Left forelimb (tissue), 1 donor: ENCODE measurements at places on chromosomes 3 and 15.

GRCh38 chr3:46460051-46460450 is 4.7 kb downstream of the LTF start:
- no peak for DNase-seq

GRCh38 chr3:112384769-112385168 is 51.8 kb downstream of the CD200 start:
- DNase-seq = no peak

DNA sequence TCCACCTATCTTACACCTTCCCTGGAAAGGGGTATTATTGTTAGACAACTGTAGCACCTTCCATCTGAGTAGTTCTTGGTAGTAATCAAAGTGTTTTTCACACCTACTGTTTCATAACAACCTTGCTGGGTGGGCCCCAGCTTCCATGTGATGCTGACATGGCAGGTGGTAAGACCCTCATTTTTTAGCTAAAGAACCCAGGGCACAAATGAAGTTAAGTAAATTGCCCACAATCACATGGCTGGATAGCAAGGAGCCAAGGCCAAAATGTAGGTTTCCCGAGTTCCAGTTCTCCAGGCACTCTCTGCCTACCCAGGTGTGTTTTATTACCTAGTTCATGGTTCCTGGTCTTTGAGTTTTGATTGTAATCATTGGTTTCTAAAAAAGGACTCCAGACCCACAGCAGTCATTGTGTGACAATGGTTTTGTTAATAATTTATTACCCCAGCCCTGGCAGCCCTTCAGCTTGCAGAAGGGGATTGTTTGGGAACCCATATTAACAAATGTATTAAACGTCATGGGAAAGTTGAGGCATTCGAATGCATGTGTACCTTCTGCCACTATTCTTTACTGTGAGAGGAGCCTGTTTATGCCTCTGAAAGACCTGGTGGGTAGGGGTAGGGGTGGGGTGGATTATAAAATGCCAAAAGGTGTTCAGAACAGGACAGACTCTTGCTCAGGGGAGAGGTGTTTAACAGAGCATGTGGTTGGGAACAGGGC is 222.2 kb upstream of the BHLHE40 start:
- DNase-seq = no peak

GRCh38 chr15:71455107-71455506 is 339.8 kb downstream of the THSD4 start:
- DNase-seq = no peak

DNA sequence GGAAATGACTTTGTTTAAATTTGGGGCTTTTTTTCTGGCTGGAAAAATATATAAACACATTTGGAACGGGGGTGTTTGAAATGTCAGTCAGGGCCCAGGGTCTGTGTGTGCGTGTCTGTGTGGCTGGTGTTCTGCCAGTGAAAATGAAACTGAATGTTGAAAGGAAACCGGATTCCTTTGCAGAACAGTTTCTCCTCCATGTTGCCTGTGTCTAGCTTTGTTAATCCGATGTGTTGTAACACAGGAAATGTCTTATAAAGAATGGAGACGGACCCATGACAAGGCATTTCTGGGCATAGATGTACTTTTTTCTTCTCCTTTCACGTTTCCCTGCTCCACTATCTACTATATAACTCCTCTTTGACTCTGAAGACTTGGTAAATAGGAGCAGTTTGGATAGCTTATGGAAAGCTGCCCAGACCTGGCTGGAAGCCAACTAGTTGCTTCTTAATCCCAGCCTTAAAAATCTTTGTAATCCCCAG is 2.8 kb downstream of the SQOR start:
- no peak for DNase-seq

GRCh38 chr15:74616366-74616939 is 817 bp downstream of the CLK3 start:
- peak; percentile 76 for DNase-seq

GRCh38 chr3:47324278-47324865 is 41.6 kb downstream of the KLHL18 start:
- no peak for DNase-seq

GRCh38 chr3:64687781-64688604 is at the start of gene ADAMTS9:
ADAMTS9 (minus strand) TSS chr3:64688000; CDS start chr3:64687657, 343 bp downstream.
- peak; percentile 97 for DNase-seq

- DNase-seq = no peak
These were observed 67.4 kb downstream of the DTWD1 start for GRCh38 chr15:49688135-49688790.

GRCh38 chr3:194907811-194908210 is 222.1 kb downstream of the FAM43A start:
- DNase-seq = no peak

DNA sequence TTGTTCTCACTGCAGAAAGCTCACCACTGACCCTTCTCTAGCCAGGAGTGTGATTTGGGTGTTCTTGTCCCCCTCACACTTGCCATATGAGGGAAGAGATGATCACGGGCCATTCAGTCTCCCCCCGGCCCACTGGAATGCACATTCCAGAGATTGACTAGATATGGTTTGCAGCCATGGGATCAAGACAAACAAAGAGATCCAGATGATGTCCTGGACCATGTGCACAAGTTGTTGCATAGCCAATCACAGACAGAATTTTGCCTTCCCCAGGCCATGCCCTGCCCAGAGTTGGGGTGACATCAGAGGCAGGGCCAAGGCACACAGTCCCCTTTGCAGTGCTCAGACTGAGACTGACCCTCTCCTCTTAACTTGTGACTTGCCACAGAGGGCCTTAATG is 14.8 kb downstream of the MUC13 start:
- no peak for DNase-seq

GRCh38 chr3:32596909-32597369 is 26.3 kb upstream of the DYNC1LI1 start:
- DNase-seq = no peak

DNA sequence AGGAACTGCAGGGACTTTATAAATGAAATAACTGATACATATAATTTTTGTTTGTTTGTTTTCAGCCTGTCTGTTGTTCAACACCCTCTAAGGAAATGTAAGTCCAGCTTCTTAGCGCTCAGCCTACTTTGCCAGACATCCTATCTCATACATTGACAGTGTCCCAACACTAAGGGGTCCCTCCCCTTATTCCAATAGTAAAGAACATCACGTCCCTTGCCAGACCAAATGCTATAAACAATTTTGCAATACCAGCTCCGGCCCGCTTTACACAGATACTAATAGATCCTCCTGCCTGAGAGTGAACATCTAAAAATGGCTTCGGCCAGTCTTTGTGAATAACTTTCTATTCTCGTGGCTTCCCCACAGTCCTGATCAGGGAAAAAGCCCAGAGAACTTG is 4.5 kb upstream of the TAFA4 start:
- DNase-seq = no peak

DNA sequence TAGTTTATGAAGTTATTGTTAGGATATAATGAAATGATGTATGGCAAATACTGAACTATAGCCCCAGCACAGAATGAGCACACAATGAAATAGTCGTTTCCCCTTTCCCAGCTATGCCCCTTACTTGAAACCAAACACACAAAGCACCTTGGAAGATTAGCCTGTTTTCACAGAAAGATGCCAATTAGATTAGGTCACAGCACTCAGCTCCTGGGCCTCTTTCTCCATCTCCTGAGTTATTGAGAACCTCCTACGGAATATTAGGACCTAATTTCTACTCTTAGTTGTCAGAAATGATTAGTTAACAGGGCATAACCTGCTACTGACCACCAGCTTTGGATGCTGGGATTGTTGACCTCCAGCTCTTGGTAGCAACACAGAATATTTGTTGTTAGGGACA is 269.4 kb upstream of the ROPN1 start:
- no peak for DNase-seq

GRCh38 chr3:149971403-149972075 is 844 bp upstream of the PFN2 start:
- DNase-seq = peak; percentile 89

- no peak for DNase-seq
These were observed 72.3 kb downstream of the XXYLT1 start for GRCh38 chr3:195198426-195199346.

GRCh38 chr15:64046421-64047153 is at the start of gene DAPK2:
DAPK2 (minus strand) TSS chr15:64046485; CDS start chr15:64040261, 6,224 bp downstream.
- peak; percentile 78 for DNase-seq

DNA sequence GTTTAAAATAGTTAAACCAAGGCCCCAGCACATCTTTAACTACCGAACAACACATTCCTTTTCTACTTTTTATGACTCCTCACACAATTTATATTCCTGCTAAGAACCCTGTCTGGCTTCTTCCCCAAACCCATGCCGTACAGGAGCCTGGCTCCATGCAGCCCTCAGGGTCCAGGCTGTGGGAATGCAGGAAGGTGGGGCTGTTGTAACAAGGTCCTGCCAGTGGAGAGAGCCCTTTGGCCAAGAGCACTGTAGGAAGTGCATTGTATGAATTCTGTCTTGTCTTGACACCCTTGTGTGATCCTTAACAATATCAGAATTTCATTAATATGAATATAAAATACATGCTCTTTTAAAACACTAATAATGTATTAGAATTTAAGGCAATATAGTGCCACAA is 563.8 kb downstream of the TBL1XR1 start:
- no peak for DNase-seq

GRCh38 chr3:45932112-45932511 is 11.2 kb upstream of the CXCR6 start:
- DNase-seq = no peak

DNA sequence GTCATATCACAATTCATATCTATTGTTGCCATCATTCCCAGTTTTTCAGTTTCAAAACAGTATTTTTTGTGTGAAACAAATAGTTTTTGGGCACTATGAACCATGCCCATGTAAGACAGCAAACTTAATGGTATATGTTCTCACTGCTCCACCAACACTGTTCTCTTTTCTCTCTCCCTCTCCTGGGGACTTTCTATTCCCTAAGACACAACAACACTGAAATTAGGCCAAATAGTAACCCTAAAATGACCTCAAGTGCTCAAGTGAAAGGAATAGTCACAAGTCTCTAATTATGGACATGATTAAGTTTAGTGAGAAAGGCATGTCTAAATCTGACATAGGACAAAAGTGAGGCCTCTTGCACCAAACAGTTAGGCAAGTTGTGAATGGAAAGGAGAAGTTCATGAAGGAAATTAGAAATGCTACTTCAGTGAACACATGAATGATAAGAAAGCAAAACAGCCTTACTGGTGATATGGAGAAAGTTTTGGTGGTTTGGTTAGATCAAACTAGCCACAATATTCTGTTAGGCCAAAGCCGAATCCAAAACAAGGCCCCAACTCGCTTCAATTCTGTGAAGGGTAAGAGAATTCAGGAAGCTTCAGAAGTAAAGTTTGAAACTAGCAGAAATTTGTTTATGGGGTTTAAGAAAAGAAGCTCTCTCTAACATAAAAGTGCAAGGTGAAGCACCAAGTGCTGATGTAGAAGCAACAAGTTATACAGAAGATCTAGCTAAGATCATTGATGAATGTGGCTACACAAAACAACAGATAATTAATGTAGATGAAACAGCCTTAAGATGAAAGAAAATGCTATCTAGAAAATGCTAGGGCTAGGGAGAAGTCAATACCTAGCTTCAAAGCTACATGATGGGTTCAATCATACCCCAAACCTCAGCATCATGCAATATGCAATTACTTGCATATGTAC is 104.2 kb downstream of the CBLB start:
- no peak for DNase-seq

GRCh38 chr15:38708672-38709180 is 144.1 kb upstream of the RASGRP1 start:
- DNase-seq = no peak

GRCh38 chr15:92624401-92624991 is 31.1 kb downstream of the FAM174B start:
- DNase-seq = peak; percentile 92

DNA sequence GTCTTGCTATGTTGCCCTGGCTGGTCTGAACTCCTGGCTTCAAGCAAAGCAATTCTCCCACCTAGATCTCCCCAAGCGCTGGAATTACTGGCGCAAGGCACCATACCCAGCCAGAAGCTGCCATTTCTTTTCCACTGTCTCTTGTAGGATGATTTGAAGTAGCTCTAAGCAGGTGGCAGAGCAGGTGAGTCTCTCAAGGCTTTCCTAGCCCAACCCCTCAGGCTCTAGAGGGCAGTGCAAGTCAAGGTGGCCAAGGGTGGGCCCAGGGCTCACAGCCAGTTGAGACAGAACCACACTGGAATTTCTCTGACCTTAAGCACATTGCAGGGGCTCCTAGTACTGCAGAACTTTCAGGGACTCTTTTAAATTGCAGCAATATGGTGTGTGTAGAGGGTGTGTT is 15.6 kb upstream of the DAG1 start:
- DNase-seq = no peak

DNA sequence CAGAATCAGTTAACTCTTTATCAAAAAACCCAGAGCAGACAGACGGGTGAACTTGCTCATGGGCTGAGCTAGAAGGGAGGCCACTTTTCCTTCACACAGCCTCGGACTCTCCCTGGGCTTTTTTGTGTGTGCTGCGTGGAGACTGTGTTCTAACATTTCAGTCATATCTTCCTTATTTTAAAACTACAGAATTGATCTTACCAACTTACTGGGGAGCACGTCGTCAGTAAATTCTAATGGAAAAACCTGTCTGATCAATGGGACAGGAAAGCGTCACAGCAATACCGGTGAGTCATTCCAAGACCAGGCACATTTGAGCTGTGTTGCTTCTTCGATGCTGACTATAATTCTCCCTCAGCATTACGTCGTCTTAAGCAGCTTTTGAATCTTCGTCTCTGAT is 145.1 kb downstream of the LPP start:
- DNase-seq = no peak

GRCh38 chr15:62400778-62401177 is 235.7 kb upstream of the C2CD4B start:
- DNase-seq = no peak

DNA sequence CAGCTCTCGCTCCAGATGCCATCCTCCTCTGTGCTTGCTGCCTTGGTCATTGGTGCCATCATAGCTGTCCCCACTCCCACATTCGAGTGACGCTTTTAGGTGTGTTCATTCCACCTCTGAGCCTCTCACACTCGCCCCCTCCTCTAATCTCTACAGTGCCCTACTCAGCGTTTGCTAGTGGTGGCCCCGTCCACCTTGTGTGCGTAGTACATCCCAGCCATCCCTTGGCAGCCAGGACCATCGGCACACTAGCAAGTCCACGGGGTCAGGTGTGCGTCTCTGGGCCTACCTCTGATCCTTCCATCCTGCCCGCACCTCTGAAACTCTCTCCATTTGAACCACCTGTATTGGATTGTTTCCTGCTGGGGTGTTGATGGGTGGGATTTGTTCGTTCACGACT is 54.2 kb upstream of the RGMA start:
- no peak for DNase-seq

GRCh38 chr3:65144791-65145351 is 457.1 kb upstream of the ADAMTS9 start:
- no peak for DNase-seq

- DNase-seq = no peak
These were observed 1.4 kb downstream of the PGPEP1L start for GRCh38 chr15:99006146-99006545.

DNA sequence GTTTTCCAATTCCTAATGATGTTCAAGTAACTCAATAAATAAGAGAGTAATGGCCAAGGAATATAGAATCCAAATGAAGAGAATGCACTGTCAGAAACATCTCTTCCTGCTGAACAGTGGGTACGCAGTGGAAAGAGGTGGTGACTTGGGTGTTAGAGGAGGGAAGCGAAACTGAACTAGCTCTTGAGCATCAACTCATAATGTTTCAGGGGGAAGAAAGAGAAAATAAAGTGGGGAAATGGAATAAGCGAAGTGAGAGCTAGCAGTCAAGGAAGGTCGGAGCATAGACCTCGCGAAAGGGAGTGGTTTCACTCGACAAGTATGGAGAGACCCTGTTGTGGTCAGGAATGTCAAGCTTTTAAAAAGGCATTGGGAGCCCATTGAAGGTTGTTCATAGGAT is 309.5 kb downstream of the GAP43 start:
- DNase-seq = no peak

GRCh38 chr3:139309880-139310279 is 33.9 kb upstream of the MRPS22 start:
- no peak for DNase-seq
